Panc1 (cell line): ENCODE measurements at places on chromosomes 7 and 10. TPM values are rescaled to one million over a fixed set of nuclear protein-coding genes. Genes with fewer than 3 reads are reported as not detected.

The PRKAR2B gene
- 0.51 TPM for total RNA-seq

The PLAC9 gene
- not detected for total RNA-seq

The AS3MT gene
- 4.0 TPM for total RNA-seq

The SPDYE2 gene
- not detected for total RNA-seq

The ZEB1 gene
- 31.5 TPM for total RNA-seq

The FFAR4 gene
- 0.92 TPM for total RNA-seq

The FAM204A gene
- 69.1 TPM for total RNA-seq

The SFXN4 gene
- total RNA-seq = 67.0 TPM

The CYP3A7 gene
- not detected for total RNA-seq

The KCNIP2 gene
- 4.3 TPM for total RNA-seq

The ZNF518A gene
- total RNA-seq = 26.1 TPM

GRCh38 chr10:77566914-77567566 is 70.6 kb downstream of the KCNMA1 start:
- H3K27ac ChIP-seq = peak overlapping the region; percentile 64; the same call in 1 of the 2 replicates
- no peaks in the 10 kb centered on the region for H3K27me3 ChIP-seq
- no peak overlapping the region for H3K4me3 ChIP-seq
- H3K36me3 ChIP-seq = no peaks in the 10 kb centered on the region
- H3K4me1 ChIP-seq = peaks cover 66% of the 10 kb centered on the region

DNA sequence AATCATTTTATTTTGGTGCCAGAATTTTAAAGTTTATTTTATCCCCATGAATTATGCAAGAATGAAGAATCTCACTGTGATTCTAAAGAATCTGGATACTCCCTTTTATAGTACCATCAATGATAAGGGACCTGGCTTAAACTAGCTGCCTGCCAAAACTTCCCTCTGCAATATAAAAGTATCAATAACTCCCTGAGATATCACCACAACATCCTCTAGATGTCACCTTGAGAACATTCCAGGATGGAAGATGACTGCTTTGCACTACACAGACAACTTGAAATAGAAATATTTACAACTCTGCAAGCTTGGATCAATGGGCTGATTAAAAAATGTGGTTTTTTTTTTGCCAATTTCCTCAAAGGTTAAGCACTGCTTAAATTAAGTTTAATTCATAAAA is 142.1 kb downstream of the SLC25A13 start:
- H3K27me3 ChIP-seq = no peaks in the 10 kb centered on the region
- H3K4me3 ChIP-seq = no peak overlapping the region
- H3K36me3 ChIP-seq = peaks cover 12% of the 10 kb centered on the region
- no peaks in the 10 kb centered on the region for H3K4me1 ChIP-seq
- DNase-seq = no peak
- H3K27ac ChIP-seq = no peak overlapping the region

GRCh38 chr7:45416846-45417245 is 157.3 kb upstream of the ADCY1 start:
- DNase-seq = no peak
- no peak overlapping the region for H3K27ac ChIP-seq
- peaks cover 11% of the 10 kb centered on the region for H3K27me3 ChIP-seq
- H3K4me1 ChIP-seq = no peaks in the 10 kb centered on the region
- no peak overlapping the region for H3K4me3 ChIP-seq

- no peak overlapping the region for H3K4me3 ChIP-seq
- no peaks in the 10 kb centered on the region for H3K27me3 ChIP-seq
- H3K27ac ChIP-seq = no peak overlapping the region
- no peaks in the 10 kb centered on the region for H3K4me1 ChIP-seq
- DNase-seq = no peak
These were observed 7.9 kb downstream of the PAXIP1 start for GRCh38 chr7:154994996-154995395.

DNA sequence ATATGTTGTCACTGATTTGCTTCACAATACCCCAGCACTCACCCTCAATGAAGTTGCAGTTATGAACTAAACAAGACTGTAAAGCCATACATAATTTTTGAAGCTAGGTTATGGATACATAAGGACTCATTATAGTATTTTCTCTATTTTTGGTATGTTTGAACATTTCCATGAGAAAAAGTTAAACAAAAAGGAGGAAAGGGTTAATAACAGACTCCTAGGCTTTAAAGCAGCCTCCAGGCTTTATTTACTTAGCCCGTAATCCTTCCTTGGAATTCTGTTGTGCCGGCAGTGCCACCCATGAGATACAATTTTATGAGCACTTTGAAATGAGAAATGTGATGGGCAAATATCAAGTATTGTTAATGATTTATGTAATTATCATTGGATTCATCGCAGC is 2.1 kb upstream of the DENND11 start:
- no peak for DNase-seq
- H3K27me3 ChIP-seq = peaks cover 10% of the 10 kb centered on the region
- H3K36me3 ChIP-seq = no peaks in the 10 kb centered on the region

GRCh38 chr10:3225561-3225960 is 53.0 kb upstream of the PITRM1 start:
- no peak for DNase-seq
- no peak overlapping the region for H3K27ac ChIP-seq
- no peaks in the 10 kb centered on the region for H3K27me3 ChIP-seq
- H3K4me1 ChIP-seq = peaks cover 14% of the 10 kb centered on the region
- no peak overlapping the region for H3K4me3 ChIP-seq

DNA sequence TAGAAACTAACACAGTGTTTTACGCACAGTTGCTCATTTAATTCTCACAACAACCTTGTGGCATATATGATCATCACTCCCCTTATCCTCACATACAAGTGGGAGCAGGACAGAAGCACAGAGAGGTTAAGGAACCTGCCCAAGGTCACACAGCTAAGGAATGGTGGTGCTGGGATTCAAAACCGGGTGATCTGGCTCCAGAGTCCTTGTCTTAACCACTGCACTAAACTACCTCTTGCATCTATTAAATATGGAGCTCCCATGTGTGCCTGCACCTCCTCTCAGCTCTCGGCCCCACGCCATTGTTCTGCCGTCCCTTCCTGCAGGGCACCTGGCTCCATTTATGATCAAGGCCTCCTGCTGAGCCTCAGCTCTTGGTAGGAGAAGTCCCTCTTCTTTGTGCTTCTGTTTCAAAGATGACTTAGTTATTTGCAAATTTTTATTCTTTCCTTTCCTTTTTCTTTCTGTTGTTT is 99.8 kb upstream of the PDGFA start:
- H3K27me3 ChIP-seq = no peaks in the 10 kb centered on the region
- no peaks in the 10 kb centered on the region for H3K4me1 ChIP-seq
- H3K4me3 ChIP-seq = no peak overlapping the region
- no peak for DNase-seq
- H3K36me3 ChIP-seq = no peaks in the 10 kb centered on the region
- H3K27ac ChIP-seq = no peak overlapping the region

DNA sequence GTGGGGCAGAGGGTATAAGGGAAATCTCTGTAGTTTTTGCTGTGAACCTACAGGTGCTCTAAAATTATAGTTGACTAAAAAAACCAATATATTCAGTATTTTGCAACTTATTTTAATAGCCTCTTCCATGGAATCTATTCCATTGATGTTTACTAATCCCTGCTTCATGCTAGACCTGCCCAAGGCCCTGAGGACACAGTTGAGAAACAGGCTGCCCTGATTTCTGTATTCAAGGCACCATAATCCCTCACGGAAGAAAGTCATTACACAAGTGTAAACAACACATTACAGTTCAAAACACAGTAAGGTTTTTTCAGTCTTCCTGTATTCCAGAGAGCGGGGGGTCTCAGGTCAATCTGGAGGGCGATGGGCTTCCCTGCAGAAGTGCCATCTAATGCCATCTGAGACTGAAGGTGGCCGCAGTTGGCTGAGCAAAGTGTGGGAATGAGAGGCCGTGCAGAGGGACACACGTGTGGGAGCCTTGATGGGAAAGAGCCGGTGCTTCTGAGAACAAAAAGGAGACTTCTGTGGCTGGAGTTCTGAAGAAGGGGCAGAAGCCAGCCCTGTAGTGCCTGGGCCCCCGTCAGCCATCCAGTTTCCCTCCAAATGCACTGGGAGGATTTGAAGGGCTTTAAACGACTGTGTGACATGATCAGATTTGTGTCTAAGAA is 146.9 kb downstream of the PTPN20 start:
- DNase-seq = no peak
- H3K36me3 ChIP-seq = no peaks in the 10 kb centered on the region
- no peaks in the 10 kb centered on the region; the same call in 1 of the 2 replicates for H3K4me1 ChIP-seq
- H3K27ac ChIP-seq = no peak overlapping the region

GRCh38 chr10:114815791-114816190 is 5.8 kb upstream of the FHIP2A start:
- H3K4me3 ChIP-seq = no peak overlapping the region
- DNase-seq = no peak
- no peak overlapping the region for H3K27ac ChIP-seq
- no peaks in the 10 kb centered on the region for H3K36me3 ChIP-seq

DNA sequence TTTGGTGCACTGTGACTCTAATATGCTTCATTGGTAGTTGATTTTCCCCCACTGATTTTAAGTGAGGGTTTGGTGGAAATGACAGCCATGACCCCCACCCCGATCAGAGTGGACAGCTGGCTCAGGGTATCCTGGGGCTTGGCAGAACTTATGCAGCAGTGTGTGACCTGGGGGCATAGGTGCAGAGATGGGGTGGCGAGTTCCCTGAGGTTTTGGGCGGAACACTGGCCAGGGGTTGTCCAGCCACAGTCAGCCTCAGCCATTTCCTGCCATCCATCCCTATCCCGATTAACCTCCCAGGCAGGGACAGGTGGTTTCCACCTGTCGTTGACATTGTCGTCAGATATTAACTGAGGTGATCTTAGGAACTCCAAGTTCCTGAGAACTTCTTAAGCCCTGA is 155.8 kb upstream of the CHST15 start:
- no peaks in the 10 kb centered on the region for H3K36me3 ChIP-seq
- no peak overlapping the region for H3K4me3 ChIP-seq
- H3K4me1 ChIP-seq = no peaks in the 10 kb centered on the region
- peaks cover 2% of the 10 kb centered on the region; the same call in 1 of the 2 replicates for H3K27me3 ChIP-seq
- H3K27ac ChIP-seq = no peak overlapping the region

- H3K4me1 ChIP-seq = peaks cover 4% of the 10 kb centered on the region; the same call in 1 of the 2 replicates
- H3K27me3 ChIP-seq = no peaks in the 10 kb centered on the region
- H3K36me3 ChIP-seq = no peaks in the 10 kb centered on the region
- no peak overlapping the region; the same call in 1 of the 2 replicates for H3K27ac ChIP-seq
These were observed 278.6 kb downstream of the ARHGAP12 start for GRCh38 chr10:31650010-31650409.

- no peak overlapping the region for H3K27ac ChIP-seq
- no peak overlapping the region for H3K4me3 ChIP-seq
- H3K4me1 ChIP-seq = no peaks in the 10 kb centered on the region
- no peak for DNase-seq
- H3K36me3 ChIP-seq = no peaks in the 10 kb centered on the region
These were observed 54.2 kb upstream of the GDF10 start for GRCh38 chr10:47245731-47246350.
